NCI-H510A (cell line): ENCODE measurements at places on chromosomes 7 and 10.

DNA sequence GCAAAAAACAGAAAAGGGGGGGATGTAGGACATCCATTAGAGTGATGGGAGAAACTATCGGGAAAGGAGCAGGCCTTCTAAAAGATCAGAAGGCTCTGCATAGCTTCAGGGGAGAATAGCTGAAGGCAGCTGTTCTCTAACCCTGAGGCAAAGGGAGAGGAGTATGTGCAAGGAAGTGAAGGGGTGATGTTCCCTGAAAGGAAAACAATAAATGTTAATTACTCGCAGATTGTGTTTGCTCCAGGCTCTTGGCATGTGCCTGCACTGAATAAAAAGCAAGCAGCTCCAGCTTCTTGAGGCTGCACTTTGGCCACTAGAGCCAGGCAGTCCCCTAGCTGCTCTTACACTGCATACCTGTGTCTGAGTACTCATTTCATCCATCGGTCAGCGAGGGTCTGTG, 14.4 kb upstream of the STARD3NL start:
- no peak for DNase-seq

GRCh38 chr10:5393529-5393928, 11.1 kb downstream of the TUBAL3 start:
- DNase-seq: no peak

- peak; percentile 31 for DNase-seq
These were observed 345.1 kb downstream of the ARL4A start for GRCh38 chr7:13032576-13032975.

- DNase-seq: no peak
These were observed 88.6 kb downstream of the GFRA1 start for GRCh38 chr10:116184512-116184794.

- no peak for DNase-seq
These were observed 61.4 kb downstream of the CREB5 start for GRCh38 chr7:28473571-28474281.

GRCh38 chr7:102814025-102814471, 65.2 kb downstream of the FAM185A start:
- DNase-seq: no peak

- DNase-seq: no peak
These were observed 50.1 kb upstream of the ELN start for GRCh38 chr7:73977619-73978618.

DNA sequence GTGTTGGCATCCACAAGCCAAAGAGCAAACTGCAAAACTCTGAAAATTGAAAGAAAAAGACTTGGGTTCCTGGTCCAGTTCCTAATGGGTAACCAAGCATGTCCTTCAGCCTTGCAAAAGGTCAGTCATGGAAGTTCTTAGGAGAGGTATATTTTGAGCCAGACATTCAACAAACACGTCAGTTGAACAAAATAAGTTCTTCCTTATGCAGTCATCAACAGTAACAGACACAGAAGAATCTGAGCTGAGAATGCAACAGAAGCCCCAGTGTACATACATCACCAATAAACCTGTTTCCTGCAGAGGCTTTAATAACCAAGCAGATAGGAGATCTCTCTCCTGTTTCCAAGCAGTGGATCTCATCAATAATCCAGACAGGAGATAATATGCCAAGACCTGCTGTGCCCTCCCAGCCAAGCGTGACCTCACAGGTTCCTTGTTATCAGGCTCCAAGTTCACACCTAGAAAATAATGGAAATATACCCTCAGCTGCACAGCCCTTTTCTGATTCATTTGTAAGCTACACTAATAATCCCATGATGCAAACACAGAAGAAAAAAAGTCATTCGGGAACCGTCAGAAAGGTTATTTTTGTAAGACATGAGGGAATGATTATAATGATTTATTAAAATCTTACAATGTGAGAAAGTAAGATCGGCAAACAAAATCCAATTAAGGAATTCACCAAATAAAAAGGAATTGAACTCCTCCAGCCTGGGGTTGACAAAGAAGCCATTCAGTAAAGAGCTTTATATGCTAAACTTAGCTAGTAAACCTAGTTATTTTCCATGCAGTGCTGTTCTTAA, 90.7 kb downstream of the DGKI start:
- no peak for DNase-seq

DNA sequence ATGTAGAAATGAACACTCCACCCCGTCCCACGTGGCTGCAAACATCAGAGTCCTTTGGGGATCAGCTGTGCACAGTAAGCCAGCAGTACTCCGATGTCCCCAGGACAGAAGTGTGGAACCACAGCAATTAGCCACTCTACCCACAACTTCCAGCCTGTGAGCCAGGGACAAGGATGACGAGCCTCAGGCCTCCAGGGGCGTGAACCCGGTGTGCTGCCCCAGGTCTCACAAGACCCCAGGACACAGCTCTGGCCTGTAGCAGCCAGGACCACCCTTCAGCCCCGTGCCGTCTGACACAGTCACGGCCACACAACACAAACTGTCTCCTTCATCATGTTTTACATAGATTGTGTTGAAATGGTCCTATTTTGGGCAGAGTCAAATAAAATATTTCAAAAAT, 113.0 kb upstream of the DIP2C start:
- DNase-seq: no peak

DNA sequence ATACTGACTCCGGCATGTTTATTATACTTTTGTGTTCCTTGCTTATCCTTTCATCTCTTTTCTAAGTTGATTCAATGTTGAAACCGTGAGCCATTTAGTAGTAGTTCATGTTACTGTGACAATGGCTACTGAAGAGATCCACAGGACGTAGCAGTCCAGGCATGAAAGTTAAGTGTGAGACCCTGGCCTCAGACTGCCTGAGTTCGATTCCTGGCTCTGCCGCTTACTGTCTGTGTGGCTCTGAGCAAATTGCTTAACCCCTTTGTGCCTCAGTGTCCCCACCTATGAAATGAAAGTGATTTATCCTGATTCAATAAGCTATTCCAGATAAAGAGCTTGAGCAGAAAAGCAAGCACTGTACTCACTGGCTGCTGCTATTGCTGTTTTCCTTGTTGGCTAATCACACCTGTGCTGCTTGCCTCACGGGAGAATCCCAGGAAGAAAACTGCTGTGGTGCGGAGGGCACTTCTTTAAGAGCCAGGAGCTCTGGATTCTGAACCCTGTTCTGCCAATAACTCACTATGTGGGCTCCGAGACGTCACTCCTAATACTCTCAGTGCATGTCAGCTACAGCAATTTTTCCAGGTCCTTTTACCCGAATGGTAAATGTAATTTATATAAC, 38.4 kb downstream of the PNLIPRP2 start:
- no peak for DNase-seq

DNA sequence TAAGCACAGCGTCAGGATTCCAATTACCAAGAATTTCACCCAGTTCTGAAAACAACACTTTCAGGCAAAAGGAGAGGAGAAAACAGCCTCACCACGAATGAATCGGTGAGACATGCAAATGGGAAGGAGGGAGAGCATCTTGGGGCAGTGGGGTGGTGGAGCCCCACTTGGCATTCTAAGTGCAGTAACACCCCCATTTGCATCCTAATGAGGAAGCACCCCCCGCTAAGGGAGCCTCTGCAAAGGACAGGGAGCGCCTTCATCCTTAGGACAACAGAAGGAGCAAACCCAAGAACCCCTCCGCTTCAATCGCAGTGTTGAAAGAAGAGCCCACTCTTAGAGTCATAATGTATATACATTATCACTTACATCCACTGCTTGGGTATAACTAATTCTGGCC, 46.8 kb downstream of the NRAP start:
- no peak for DNase-seq

- no peak for DNase-seq
These were observed 45.8 kb downstream of the SUFU start for GRCh38 chr10:102549549-102549948.

DNA sequence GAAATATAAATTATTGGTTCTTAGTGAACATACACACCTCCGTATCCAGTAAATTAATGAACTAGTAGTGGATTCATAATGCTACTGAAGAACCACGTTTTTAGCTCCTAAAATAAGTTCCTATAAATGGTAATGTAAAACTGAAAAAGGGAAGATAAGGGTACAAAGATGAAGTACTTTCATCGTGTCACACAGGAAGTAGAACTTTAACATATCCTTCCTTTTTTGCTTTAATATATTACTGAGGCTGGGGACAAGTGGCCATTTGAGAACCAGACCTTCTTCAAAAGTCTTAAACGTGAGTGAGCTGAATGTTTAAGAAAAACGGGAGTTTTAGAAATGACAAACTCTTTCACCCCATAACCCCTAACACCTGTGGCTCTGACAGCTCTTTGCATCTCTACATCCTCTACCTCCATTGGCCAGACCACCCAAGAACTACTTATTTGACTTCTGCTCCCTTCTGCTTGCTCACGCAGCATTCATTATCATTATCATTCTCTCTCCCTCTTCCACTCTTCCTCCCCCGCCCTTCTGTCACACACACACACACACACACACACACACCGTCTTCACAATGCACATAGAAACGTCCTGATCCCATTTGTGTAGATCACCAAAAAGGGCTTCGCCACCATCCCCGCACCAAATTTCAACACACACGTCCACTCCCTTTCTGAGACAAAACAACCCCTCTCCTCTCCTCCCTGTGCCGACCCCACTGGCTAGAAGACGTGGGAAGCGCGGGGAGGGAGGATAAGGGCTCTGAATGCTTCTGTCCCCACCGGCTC, 677 bp downstream of the SKAP2 start:
- DNase-seq: no peak

- no peak for DNase-seq
These were observed 23.9 kb downstream of the MACC1 start for GRCh38 chr7:20193242-20193777.

DNA sequence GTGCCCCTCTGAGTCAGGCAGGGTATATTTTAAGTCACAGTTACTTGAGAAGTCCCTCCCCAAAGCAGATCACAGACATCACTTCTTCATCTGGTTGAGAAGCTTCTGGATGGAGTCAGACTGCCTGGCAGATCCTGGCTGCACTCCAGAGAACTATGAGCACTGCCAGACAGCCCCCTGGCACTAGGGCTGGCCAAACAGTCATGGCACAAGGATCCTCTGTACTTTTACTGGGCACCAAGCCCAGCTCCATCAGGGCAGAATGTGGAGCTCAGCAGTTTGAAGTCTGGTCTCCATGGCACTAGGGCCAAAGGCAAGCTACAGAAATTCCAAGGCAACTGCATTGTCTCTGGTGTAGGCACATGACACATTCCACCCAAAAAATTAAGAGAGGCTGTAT, 162.1 kb downstream of the NRG3 start:
- no peak for DNase-seq
